T-cell (primary cell): ENCODE measurements at places on chromosomes 2 and 18. TPM values are rescaled to one million over a fixed set of nuclear protein-coding genes. Genes with fewer than 3 reads are reported as not detected.

GRCh38 chr18:29871246-29871645 is 1171.3 kb downstream of the DSC3 start:
- H3K27me3 ChIP-seq: no peaks in the 10 kb centered on the region
- H3K36me3 ChIP-seq: no peaks in the 10 kb centered on the region
- H3K4me1 ChIP-seq: no peaks in the 10 kb centered on the region
- H3K4me3 ChIP-seq: no peak overlapping the region
- H3K27ac ChIP-seq: no peak overlapping the region

Gene FNDC4
- total RNA-seq: 0.98 TPM

Gene VIL1
- 0.51 TPM for total RNA-seq

Gene NDUFS1
- total RNA-seq: 44.6 TPM

Gene XDH
- 0.12 TPM for total RNA-seq
